Stimulated activated CD8-positive, alpha-beta memory T cell treated with anti-CD3 and anti-CD28 coated beads, Interleukin-7, amount 100 ng/mL, for 4 hours (primary cell): ENCODE measurements at places on chromosomes 5 and 9.

- peak; percentile 26 for DNase-seq
These were observed 62.8 kb downstream of the PFDN1 start for GRCh38 chr5:140239939-140240700.

GRCh38 chr9:128006332-128006996 lies 25.7 kb upstream of the EEIG1 start:
- no peak for DNase-seq

- DNase-seq, result no peak
These were observed 103.5 kb downstream of the NTRK2 start for GRCh38 chr9:84773022-84773421.

DNA sequence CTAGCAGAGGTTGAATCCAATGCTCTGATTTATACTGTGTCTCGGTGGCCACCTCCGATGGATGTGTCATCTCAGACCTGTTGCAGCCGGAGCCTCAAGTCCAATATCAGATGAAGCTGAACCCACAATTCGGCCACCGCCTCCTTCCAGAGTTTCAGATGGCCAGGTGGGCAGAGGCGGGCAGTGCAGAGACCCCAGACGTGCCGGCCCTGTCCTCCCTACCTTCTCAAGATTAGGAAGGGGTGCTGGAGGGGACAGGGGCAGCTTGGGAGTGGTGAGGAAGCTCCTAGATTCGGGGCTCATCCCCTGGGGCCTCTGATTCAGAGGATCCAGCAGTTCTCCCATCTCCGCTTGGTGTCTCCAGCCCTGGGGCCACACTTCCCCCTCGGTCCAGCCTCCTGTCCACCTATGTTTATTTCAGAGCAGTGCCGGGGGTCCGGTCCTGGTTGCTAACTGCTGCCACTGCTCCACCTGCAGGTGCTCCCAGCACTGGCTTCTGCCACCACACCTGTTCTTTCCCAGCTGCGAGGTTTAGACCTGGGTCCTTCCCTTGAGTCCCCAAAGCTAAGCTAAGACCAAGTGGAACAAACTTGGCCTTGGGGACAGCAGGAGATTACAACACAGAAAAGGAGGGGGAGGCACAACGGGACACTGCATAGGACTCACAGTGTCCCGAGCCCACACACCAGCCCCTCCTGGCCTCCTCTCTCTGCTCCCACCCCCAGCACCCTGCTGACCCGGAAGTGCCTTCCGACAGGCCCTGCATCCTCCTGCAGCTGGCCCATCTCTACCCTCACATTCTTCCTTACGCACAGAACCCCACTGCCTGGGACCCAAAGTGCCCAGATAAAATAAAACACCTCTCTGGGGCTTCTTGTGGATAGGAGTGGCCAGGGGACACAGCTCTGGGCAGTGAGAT lies 81.6 kb downstream of the NTNG2 start:
- DNase-seq, result no peak

DNA sequence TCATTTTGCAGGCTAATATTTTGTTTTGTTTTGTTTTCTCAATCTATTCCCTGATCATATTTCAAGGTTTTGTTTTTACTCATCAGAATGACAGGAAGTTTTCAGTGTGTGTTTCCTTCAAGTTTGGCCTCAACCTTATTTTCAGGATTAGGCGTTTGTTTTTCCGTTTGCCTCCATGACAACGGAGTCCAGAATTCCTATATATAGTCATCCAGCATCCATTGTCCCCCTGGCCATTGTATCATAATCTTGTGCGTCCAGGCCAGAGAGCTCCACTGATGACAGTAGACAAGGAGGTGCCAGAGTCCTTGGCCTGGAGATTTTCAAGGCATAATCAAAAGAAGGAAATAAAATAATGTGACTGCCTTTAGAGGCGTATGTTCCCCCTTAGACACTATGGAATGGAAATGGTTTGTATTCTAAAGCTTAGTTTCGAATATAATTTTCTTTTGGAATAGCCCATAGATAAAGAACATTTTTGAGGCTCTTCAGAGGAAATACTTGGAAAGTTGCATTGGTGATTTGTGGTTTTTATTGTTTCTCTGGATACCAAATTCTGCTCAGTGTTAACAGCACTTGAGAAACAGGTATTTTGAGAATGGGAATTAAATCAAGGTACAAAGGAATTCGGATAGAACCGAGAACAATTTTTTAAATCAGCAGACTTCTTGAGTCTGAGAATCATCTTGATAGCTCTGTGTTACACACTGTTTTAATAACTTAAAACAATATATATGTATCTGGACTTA lies 99.8 kb downstream of the ZNF462 start:
- no peak for DNase-seq

DNA sequence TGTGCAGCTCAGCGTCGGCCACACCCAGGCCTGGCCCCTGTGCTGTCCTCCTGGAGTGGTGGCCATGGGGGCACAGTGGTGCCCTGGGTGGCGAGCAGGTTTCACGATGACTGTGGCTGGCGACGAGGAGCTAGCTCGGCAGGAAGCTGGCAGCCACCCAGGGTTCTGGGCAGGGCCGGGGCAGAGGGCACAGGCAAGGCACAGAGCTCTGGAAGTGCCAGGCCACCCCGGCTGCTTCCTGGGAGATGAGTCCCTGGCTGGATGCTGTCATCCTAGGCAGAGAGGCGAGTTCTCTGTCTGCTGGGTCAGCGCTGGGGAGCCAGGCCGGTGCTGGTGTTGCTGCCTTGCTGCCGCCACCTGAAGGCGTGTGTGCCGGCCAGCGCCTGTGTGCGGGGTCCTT lies 51.7 kb downstream of the RXRA start:
- no peak for DNase-seq

- no peak for DNase-seq
These were observed 195.6 kb downstream of the ELAVL2 start for GRCh38 chr9:23630488-23630887.

DNA sequence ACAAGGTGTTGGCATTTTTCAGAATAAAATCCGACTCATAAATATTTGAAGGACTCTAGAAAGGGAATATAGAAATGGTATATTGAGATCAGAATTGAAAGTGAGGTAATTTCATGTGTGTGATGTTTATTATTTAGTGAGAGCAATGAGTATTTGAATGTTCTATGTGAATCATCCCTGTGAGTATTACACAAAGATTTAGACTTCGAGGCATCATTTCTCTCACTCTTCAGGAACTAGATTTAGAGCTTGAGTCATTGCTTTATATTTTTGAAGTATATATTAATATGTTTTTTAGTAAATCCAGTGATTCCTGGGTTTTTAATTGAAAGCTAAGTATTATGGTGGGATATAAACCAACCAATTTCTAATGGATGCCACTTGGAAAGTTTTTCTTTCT lies 91.2 kb downstream of the RAB3C start:
- no peak for DNase-seq

- no peak for DNase-seq
These were observed 26.5 kb downstream of the POLK start for GRCh38 chr5:75538211-75538610.

GRCh38 chr9:76646249-76646648 lies 118.0 kb upstream of the PCA3 start:
- no peak for DNase-seq
